ENCODE measurements at places on chromosomes 11 and 22.

- DNase-seq = no peak
Measured at GRCh38 chr11:126059238-126059781, 3.4 kb downstream of the CDON start.

- DNase-seq = peak; percentile 96
Measured at GRCh38 chr22:37051391-37052385, at the start of gene KCTD17. KCTD17 (plus strand) TSS chr22:37051742; CDS start chr22:37051761, 19 bp downstream.

DNA sequence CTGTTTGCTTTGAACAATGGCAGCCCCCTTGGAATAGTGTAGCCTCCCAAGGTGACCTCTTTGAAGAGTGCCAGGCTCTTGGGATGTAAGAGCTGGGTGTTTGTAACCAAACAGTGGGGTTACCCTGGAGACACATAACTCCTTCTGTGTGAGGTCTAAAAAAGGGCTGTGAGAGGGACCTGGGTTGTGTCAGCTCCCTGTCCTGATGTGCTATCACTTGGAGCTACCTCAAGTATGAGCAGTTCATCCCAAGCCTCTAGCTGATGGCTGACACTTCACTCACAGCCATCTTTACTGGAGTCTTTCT lies 40.2 kb downstream of the TSPAN18 start:
- DNase-seq = no peak

DNA sequence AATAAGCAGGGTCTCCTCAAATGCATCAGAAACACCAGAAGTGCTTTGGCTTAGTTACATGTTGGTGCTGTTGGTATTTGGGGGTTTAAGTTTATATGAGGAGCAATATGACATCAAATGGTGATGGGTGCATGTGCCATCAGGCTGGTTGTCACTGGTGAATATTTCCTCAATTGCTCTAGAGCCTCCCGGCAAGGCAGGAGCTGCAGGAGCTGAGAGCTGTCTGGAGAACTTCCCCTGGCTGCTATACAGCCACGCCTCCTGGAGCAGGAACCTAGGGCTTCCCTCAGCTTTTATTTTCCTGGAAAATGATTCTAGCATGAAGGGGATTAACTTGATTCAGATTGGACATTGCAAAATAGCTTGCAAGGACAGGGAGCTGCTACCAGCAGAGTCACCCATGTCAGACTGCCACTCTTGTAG lies 15.8 kb downstream of the IGLL5 start:
- no peak for DNase-seq

GRCh38 chr11:64371201-64371600 lies 12.2 kb downstream of the RPS6KA4 start:
- no peak for DNase-seq

DNA sequence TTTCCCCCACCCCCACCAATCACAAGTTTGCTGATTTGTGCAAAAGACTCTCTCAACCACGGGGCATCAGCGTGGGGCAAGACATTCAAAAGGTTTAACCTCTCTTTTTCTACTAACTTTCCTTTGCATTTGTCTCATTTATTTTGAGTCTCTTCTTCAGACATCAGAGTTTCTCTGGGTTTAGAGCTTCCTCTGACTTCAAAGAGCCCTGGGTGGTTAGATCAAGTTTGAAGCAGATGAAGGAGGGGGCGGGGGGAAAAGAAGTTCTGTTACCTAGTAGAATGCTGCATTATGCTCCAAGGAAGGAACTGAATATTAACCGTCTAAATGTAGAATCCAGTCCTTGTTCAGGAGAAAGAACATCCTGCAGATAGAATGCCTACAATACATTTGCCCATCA lies 24.5 kb downstream of the GAS2 start:
- no peak for DNase-seq

- DNase-seq = no peak
Measured at GRCh38 chr11:86440843-86441242, 66.2 kb downstream of the CCDC81 start.

DNA sequence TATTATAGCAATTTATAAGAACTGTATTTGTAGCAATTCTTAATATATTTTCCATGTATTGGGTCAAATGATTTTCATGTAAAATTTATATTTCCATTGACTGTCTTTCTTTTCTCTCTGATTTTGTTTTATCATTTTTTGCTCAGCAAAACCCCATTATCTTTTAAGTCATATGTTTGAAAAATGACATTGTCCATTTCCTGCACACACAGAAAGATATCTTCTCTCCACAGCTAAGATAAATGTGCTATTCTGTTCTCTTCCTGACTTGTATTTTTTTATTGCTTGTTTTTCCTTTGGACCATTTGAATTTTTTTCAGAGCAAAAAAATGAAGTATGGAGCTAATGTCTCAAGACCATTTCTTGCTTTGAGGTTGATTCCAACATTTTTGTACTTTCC lies 6.3 kb upstream of the LRRC55 start:
- DNase-seq = no peak

- no peak for DNase-seq
Measured at GRCh38 chr22:48720662-48721394, 1106.8 kb downstream of the BRD1 start.

GRCh38 chr22:38924347-38924952 lies 33.0 kb upstream of the APOBEC3A start:
- peak; percentile 66 for DNase-seq

DNA sequence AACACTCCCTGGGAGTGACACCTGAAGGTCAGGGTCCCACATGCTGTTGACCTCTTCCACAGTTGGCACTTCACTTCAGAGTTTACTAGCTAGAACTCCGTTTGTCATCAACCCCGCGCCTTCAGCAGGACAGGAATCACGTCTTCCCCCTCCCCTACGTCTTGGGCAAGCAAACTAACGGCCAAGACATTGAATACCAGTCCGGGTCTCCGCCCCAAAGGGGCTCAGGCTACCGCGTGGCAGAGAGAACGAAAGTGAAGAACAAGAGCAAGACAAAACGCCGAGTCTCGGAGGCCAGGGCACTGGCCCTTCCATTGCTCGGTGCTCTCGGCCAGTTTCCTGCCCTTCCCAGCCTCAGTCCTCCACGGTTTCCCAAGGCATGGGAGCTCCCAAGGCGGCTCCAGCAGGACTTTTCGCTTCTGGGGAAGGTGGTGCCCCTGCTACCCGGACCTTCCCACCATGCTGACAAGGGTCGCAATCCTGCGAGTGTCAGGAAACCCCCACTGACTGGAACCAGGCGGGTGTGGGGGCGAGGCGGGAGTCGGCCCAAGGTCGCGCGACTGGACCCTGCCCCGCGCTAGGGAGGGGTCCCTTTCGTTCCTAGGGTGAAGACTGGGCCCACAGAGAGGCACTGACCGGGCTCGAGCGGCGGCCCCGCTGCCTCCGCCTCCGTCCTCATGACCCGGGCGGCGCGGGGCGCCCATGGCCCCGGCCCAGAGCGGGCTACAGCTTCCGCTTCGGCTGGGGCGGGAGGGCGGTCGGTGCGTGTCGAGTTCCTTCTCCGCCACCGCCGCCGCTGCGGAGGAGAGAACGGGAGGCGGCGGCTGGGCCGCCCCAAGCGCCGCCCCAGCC lies at the start of gene GUCD1:
GUCD1 (minus strand) TSS at position 826 of the 852 bp plus-strand sequence; CDS start at position 679, 147 bp downstream.
- DNase-seq = no peak

- no peak for DNase-seq
Measured at GRCh38 chr11:45713573-45713972, 48.2 kb upstream of the CHST1 start.

GRCh38 chr11:95680169-95680929 lies 109.2 kb downstream of the FAM76B start:
- DNase-seq = no peak

DNA sequence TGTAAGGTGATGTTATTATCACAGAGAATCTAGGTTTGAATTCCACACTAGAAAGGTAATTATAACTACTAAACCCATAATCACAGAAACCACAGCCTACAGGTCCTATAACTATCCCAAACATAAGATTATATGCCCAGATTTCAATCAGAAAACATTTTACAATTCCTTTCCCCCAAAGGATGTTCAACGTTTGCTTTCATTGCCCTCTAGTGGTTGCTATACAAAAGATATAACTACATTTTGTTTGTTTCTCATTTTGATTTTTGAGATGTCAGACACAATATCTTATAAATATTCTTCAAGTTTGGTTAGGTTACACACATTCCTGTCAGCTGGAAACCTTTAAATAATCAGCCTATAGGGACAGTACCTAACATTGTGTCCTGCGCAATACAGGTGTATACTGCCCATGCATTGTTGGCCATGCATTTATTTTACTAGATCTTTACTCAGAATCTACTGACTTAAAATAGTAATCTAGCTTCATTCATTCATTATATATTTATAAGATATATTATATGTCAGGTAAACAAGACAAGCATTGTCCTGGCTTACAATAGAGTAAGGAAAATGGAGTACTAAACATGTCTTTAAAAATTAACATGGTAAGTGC lies 530.5 kb upstream of the CCDC90B start:
- peak; percentile 9 for DNase-seq

- no peak for DNase-seq
Measured at GRCh38 chr22:47278655-47279054, 516.2 kb downstream of the TBC1D22A start.

DNA sequence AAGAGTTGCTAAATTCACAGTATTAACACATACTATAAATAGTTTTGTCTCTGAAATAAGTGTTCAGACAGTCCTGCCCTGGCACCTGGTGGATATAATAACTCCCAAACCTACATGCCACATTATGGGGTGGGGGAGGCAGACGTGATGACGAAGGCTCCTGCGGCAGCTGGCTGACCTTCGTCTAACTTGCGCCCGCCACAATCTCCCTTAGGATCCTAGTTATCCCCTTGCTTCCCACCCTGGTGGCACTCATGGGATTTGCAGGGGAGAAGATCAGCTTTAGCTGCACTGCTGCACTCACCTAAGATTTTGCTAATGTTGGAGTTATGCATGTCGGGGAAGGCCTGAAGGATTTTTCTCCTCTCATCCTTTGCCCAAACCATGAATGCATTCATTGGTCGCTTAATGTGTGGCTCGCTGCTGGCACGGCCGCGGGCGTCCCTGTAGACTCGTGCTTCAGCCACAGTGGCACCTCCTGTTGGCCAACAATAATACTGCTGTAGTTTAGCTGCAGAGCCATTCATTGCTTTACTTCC lies 367.6 kb downstream of the SOX6 start:
- DNase-seq = no peak

DNA sequence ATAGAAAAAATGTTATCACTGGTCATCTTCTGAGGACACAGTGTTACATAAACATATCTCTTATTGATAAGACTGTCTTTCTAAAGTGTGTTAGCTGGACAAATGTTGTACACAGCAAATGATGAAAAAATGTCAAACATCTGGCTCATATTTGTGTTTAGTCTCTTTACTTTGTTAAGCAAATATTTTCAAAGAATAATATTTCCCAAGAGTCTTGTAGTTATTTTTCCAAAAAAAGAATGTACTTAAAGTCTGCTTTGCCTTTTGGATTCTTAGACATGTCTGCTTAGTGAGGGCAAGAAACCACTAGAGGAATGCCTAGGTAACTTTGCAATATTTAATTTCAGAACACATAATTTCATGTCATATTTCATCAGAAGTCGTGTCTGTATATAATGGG lies 23.9 kb upstream of the CCDC179 start:
- DNase-seq = no peak

GRCh38 chr11:34358728-34359547 lies 1.1 kb upstream of the ABTB2 start:
- peak; percentile 46 for DNase-seq

All from HuH-7 (cell line).